Activated naive CD4-positive, alpha-beta T cell treated with anti-CD3 and anti-CD28 coated beads, Interleukin-2, amount 50 U/mL, for 16 hours (primary cell): ENCODE measurements at places on chromosomes 4 and X.

DNA sequence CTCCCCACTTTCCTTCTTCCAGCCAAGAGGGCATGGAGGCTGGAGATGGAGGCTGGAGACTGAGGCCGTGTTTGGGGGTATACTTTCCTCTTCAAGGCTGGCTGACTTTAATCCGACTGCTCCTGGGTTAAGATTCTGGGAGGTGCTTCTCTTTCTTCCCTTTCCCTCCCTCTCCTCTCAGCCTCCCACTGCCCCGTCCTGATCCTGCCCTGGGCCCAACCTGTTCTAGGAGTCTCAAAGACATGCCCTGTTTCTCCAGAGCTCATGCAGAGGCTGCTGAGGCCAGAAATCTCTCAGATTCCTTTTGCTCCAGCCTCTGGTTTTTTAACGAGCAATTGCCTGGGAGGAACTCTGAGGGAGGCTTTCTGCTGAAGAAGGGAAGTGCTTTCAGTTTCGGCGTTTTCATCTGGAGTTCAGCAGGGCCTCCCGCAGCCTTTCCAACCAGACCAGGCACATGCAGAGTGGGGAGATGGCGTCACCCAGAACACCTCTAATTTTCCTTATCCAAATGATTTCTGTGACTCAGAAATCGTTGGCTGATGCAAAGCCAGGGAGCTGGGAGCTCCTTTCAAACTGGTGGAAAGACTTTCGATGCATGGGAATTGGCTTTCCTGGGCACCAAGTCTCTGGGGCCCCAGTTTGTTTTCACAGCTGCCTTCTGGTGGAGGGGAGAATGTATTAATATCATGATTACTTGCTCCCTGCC, 34.5 kb upstream of the FAM9C start:
- no peak for DNase-seq

DNA sequence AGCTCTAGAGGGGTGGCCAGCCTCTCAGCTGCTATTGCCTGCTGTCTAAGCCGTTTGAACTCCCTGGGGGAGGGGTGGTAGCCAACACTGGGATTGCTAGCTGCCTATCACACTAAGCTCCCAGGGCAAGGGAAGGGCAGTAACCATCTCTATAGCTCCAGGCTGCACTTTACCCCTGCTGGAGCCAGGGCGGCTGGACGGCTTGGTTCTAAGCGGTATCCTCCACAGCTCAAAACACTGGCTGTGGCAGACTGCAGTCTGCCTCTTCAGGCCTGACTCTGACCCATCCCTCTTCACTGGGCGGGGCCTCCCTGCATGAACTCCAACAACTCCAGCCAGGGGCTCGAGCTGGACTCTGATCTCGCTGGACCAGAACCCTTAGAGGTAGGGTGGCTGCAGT, 55.3 kb upstream of the GNRHR start:
- DNase-seq = no peak

DNA sequence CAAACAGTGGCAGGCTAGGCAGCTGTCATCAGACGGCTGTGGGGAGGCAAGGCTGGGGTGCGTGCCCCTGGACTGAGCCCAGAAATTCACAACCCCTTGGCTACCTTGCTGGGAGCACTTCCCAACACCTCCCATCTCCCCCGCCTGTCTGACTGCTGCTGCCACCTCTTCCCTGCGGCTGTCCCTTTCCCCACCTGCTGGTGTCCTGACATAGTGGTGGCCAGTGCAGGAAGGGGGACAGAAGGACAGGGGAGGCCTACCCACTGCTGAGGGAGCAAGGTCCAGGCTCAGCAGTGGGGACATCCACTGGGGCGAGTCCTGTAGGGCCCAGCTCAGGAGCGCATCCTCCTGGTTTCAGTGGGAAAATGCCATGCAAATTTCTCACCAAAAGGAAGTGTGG, 3.4 kb downstream of the ABCD1 start:
- no peak for DNase-seq

- DNase-seq = no peak
These were observed 56.2 kb downstream of the PROM1 start for GRCh38 chr4:16027626-16028025.
